ENCODE measurements at places on chromosomes 2 and 18. TPM values are rescaled to one million over a fixed set of nuclear protein-coding genes. Genes with fewer than 3 reads are reported as not detected.

RSAD2 gene
- 0.13 TPM for total RNA-seq

CEBPZ gene
- 67.4 TPM for total RNA-seq

DYNAP gene
- not detected for total RNA-seq

VIT gene
- total RNA-seq, result 2.2 TPM

SNORC gene
- total RNA-seq, result 0.40 TPM

CFLAR gene
- 385 TPM for total RNA-seq

Measured in thoracic aorta endothelial cell (primary cell).